Ecto neural progenitor cell (in vitro differentiated cells): ENCODE measurements at places on chromosomes 4 and X.

- DNase-seq = no peak
Measured at GRCh38 chr4:175422331-175422730, 389.7 kb downstream of the GPM6A start.

DNA sequence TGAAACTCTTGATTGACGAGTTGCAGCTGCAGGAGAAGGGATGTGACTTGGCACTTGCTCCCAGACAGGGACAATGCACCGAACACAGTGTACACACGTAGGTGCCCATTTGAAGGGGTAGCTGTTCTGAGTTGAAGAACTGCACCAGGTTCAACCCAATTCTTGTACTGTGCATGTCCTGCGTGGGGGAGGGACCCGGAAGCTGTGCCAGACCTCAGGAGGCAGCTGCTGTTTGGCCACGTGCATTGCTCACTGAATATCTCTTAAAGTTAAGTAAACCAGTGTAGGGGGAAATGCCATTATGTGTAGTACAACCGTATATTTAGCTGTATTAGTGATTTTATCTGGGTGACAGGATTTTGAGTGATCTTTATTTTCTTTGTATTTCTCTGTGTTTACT, 12.0 kb upstream of the RBBP7 start:
- no peak for DNase-seq

GRCh38 chrX:120244395-120244734, 6.2 kb upstream of the ZBTB33 start:
- no peak for DNase-seq

DNA sequence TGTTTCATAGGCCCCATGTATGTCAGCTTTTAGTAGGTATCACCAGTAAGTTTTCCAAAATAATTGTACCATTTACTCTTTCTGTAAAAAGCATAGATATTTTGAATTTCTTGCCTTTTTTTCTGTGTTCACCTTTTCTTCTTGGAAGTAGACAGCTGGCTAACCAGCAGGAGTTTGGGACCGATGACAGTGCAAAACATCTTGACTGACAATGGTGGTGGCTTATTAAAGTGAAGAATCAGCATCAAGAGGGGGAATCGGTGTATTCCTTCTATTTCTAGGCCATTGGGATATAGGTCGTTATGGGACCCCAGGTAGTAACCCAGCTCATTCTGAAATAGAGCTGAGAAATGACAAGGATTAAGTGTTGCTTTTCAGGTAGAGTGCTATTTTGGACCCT, 3.2 kb downstream of the CEP44 start:
- DNase-seq = no peak
